ENCODE measurements at places on chromosomes 12 and 14.

DNA sequence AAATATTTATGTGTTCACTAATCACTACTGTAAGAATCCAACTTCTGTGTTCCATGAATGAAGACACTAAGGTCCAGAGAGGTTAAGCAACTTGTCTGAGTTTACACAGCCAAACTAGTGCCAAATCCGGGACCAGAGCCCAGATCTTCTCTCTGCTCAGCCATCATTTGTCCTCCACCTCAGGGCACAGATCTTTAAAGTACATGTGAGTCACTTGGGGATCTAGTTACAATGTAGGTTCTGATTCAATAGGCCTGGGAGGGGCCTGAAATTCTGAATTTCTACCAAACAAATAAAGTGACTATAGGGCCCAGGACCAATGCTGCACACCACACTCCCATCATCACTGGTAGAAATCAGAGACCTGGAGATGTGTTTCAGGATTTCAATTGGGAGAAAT, 162.9 kb downstream of the GXYLT1 start:
- DNase-seq = no peak

- no peak for DNase-seq
Observed at GRCh38 chr12:128938886-128939285, 85.6 kb downstream of the GLT1D1 start.

DNA sequence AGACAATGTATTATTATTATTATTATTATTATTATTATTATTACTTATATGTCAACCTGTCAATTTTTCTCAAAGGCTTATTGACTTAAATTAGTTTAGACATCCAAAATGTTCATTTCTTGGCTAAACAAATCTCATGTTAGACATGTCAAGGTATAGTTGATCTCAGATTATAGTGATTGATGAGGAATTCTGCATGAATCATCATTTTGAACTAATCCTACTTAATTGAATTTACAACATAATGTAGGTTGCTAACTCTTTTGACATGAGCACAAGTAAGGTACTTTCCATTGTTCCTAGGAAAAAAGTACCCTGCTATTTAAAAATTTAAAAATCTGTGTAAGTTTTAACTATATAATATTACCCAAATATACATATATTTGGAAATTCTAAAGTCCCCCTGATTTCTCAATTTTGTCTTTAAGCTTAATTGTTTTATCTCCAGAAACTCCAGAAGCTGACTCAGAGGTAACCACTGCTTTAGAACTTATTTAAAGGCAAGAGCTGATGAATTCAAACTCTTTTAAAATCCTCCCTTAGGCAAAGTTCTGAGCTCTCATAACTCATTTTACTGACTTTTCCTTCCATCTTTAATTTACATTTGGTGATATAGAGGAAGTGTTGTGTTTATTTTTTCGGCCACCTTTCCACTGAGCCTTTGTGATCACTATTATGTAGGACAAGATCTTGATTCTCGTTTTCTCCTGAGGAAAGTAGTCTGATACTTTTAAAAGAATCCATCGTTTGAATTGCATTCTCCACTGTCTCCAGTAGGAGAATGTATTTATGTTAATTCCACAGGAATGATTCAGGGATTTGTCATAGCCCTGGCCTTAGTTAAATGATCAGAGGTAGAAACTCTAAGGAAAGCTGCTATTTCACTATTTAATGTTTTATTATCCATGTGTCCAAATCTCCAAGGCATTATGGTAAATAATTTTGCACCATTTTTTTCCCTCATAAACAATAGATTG, 1304.5 kb downstream of the AACS start:
- DNase-seq = no peak

DNA sequence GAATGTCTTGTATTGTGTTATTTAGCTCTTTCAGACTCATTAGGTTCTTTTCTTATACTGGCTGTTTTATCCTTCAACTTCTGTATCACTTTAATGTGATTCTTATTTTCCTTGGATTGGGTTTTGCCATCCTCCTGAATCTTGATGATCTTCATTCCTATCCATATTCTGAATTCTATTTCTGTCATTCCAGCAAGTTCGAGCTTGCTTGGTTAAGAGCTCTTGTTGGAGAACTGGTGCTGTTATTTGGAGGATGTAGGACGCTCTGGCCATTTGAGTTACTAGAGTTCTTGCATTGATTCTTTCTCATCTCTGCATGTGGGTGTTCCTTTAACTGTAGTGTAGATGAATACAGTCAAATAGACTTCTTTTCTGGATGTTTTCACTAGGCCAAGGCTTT, 142.3 kb upstream of the SLC38A2 start:
- DNase-seq = no peak

GRCh38 chr14:89365061-89365801, 51.8 kb downstream of the FOXN3 start:
- peak; percentile 84 for DNase-seq

GRCh38 chr12:102702447-102703114, 214.5 kb downstream of the PAH start:
- DNase-seq = peak; percentile 41

DNA sequence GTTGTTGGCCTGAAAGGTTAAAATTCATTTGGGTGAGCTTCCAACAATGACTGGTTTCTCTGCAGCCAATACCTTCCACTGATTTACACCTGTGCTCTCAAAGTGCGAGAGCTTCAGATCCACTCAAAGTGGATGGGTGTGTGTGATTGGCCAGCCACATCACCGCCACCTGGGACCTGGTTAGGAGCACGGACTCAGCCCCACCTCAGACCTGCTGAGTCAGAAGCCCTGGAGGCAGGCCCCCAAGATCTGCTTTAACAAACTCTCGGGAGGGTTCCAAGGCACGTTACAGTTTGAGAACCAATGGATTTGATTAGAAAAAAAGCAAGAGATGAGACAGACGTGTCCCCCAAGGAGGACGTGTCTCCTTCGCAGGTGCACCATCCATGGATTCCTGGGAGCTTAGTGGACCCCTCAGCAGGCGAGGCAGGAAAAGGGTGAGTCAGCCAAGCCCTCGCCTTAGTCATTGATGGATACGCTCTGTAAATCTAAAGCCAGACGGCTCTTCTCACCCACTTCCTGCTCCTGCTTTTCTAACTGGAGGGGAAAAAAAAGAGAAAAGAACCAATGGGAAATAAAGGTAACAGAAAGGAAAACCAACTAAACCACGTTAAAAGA, 24.5 kb downstream of the FZD10 start:
- no peak for DNase-seq

GRCh38 chr12:461425-461824, 1.7 kb downstream of the B4GALNT3 start:
- DNase-seq = no peak

- no peak for DNase-seq
Observed at GRCh38 chr14:84453307-84453950, 1076.5 kb upstream of the FLRT2 start.

GRCh38 chr14:102629808-102630350, 37.4 kb downstream of the RCOR1 start:
- DNase-seq = no peak

DNA sequence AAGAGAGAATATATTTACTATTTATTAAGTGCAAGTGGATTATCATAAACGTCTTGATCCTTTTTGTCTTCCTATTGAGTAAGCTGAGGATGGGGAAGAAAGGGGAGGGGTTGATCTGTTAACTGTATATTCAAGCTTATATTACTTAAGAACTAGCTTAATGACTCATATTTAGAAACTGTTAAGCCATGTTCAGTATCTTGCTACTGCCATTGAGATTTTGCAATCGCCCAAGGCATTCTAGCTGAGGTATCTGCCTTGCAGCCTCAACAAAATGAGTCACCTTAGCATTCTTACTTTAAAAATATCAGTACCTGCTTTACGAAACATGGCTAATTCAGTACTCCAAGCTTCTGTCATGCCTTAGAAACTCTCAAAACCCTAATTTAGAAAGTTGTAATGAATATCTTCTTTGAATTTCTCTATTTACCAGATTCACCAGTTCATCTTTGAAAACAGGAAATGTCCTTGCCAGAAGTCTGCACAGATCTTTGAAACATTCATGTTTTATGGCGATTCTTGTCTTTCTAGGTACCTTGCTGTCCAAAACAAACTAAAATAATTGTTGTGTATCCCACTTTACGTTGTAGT, 76.1 kb downstream of the ALG10B start:
- DNase-seq = peak; percentile 31

DNA sequence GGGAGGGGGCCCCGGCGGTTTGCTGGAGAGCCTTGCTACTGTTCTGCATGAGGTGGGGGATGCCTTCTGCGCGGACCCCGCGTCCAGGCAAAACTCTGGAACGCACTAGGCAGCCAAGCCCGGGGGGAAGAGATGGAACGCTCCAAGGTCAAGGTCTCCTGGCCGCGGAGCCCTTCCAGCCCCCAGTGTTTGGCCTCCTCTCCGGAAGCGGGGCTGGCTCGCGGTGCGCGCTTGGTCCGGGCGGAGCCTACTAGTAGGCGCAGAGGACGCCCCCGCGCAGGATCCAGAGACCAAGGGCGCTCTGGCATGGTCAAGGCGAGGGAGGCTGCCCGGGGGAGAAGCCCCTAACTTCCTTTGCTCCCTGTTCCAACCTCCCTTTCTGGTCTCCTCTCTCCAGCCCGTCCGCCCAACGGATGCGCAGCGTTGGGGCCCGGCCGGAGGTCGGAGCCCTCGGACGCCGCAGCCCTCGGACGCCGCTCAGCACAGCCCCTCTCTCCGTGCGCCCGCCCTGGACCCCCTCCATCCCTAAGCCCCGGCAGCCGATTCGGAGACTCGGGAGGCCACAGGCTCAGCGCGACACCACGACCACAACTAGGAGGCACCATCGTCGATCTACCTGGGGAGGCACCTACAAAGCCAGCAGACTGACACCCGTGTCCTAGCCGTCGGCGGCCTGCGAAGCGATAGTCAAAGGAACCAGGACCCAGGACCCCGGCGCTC, 669 bp upstream of the KCNK13 start:
- DNase-seq = no peak

GRCh38 chr14:68840454-68840853, 47.6 kb upstream of the ZFP36L1 start:
- peak; percentile 51 for DNase-seq

DNA sequence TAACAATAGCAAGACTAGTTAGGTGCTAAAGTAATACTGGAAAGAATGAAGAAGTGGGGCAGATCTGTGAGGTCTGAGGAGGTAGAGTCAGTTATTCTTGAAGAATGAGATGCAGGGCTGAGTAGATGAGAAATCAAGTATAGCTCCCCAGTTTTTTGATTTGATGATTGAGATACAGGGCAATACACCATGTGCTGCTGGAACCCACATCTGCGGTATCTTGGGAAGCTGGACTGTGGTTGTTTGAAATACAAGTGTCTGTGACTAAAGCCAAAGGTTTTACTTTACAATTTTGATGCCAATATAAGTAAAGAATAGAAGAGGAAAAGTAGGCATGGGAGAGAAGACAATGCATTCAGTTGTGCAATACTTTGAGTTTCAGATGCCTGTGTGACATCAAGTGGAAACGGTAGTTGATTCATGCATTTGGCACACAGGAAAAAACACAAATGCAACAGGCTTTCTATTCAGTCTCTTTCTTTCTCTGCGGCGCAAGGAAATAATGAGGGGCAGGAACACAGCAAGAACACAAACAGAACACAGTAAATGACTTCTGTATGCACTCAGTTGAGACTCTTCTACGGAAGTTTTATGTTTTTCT, 190.2 kb upstream of the SLC38A2 start:
- peak; percentile 21 for DNase-seq

- no peak for DNase-seq
Observed at GRCh38 chr12:110775997-110776396, 33.3 kb upstream of the PPP1CC start.

DNA sequence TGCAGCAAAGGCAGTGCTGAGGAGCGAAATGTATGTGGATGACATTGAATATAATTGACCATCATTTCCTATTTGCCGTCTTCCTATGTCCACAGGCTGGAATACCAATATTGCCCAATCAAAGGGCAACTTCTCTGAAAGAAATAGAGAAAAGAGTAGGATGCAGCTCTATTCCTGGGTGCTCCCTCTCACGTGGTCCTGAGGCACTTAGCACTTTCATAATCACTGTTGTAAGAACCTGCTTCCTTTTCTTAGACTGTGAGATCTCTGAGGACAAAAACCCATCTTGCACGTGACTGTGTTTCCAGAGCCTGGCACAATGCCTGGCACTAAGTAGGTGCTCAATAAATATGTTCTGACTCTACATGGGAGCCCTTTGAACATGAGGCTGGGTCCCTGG, 122.7 kb upstream of the CPM start:
- DNase-seq = no peak

DNA sequence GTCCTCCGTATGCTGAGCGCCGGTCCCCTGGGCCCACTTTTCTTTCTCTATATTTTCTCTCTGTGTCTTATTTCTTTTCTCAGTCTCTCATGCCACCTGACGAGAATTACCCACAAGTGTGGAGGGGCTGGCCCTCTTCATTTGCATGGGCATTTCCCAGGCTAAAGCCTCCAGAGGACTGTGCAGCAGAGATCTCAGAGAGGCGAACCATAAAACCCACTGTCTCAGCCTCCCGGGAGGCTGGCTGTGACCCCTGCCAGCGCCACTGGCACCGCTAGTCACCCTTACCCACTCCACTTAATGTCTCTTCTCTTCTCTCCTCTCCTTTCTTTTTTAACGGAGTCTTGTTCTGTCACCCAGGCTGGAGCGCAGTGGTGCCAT, 7.1 kb upstream of the SERPINA9 start:
- no peak for DNase-seq

DNA sequence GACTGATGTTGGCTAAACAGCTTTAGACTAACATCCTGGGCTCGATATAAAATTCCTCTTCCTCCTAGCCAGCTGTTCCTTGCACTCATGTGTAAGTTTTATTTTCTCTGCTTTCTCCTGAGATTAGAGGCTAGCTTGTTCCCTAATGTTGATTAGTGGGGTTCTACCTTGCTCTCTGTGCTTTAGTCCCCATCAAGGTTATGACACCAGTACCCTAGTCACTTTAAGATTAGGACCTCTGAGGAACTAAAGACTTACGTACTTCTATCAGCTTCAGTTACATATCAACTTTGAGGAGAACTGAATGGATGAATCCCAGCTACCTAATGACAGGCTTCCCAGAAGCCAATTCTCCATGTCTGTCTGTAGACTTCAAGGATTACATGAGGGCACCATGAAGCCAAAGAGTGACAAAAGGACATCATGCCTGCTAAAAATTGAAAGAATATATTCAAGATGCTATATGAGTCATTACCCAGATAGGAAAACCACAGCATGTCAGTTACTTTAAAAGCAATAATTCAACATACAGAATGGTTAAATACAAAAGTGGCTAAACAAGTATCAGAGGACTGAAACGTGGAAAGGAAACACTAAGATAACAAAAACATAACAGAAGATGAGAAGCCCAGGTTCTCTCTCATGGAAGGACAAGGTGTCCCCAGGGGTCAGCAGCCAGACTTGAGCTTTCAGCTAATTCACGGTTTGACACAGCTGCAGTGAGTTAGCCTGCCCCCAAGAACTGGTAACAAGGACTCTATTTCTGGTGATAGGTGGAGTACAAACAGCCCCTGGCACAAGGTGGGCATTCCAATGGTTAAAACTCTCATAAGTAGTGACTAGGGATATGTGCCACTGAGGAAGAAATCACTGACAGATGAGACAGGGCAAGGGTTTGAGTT, 20.4 kb downstream of the ADAM20 start:
- peak; percentile 59 for DNase-seq

- no peak for DNase-seq
Observed at GRCh38 chr14:88729159-88729558, 63.6 kb downstream of the EML5 start.

All from activated CD4-positive, alpha-beta T cell treated with anti-CD3 and anti-CD28 coated beads, Interleukin-2, amount 50 U/mL, for 16 hours (primary cell).